Astrocyte of the hippocampus (primary cell): ENCODE measurements at places on chromosomes 12 and 14.

- DNase-seq = no peak
Observed at GRCh38 chr14:95231966-95232633, 74.8 kb upstream of the DICER1 start.

DNA sequence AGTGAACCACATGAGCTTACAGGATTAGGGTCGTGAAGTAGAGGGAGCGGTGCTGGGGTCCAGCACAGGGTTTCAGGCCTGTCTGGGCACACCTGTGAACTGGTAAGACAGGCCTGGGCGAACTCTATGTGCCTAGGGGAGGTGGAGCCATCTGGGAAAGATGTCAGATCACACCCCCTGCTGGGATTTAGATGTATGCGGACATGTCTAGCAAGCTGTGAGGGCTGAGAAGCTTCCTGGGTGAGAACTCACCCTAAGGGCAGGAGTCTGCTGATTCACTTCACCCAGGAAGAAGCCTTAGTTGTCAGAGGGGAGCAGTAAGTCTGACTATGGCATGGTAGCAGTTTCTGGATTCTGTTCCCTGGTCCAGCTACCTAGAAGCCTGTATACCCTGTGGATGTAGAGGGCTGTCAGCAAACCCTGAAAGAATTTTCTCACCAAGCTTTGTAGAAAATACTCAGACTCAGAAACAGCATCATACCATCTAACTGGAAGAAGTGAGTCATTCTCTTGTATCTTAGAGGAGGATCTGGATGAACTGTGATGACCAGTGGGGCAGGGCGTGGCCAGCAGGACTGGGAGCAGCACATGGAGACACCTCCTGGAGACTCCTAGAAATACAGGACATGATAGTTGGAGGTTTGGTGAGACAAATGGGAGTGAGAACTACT, 11.2 kb upstream of the PYGL start:
- DNase-seq = peak; percentile 84

DNA sequence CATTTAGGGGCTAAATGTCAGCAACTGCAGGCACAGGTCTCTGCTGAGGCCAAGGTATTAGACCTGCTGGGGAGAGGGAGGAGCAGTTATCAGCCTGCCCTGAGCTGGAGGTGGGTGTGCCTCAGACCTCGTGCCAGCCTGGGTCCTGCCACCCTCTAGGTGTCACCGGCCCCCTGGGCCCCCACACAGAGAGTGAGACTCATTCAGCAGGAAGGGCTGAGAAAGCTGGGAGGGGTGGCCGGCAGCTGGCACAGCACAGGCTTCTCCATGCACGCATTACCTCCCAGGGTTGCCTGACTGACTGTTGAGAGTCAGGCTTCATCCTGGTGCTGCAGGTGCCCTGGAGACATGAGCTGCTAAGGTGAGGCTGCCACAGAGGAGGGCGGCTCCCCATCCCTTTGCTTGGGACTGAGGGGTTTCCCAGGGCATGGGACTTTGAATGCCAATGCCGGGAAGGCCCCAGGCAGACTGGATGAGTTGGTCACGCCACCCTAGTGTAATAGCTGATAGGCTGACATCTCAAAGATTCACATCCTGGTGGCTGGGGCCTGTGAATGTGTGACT, 75.3 kb upstream of the C14orf180 start:
- DNase-seq = no peak

GRCh38 chr12:10214895-10215267, 2.2 kb downstream of the GABARAPL1 start:
- peak; percentile 23 for DNase-seq

DNA sequence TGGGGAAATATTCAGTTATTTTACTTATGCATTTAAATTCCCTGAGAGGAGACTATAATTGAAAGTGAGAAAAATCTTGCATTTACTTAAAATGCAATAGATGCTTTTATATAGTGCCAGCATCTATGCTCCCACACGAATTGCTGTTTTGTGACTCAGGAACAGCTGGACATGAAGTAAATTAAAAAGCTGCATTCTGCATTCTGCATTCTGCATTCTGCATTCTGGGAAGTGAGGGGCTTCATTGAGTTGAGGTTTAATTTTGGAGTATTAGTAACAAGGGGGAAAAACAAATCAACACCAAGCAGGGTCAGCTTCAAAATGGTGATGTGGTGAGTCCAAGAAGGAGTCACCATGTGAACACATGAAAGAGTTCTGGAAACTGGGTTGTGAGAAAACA, 101.2 kb downstream of the C12orf50 start:
- no peak for DNase-seq

DNA sequence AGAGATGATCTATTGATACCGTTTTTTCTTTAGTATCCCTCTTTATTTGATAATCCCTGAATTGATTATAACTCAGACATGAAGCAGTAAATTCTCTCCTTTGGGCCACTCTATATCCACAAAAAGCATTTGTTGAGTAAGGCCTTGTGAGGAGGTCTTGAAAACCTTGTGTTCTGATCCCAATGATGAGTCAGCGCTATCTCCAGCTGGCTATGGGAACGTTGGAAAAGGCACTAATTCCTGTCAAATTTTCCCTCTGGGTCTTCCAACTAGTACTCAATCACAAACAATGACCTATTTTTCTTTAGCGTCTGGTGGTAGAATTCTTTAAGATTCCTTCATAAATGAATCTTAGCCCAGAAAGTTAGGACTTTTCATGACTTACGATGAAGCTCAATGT, 168.4 kb upstream of the LRIG3 start:
- peak; percentile 34 for DNase-seq

- no peak for DNase-seq
Observed at GRCh38 chr12:49439042-49439441, 71.8 kb downstream of the SPATS2 start.

GRCh38 chr14:92624764-92625163, 111.2 kb downstream of the RIN3 start:
- DNase-seq = no peak

- no peak for DNase-seq
Observed at GRCh38 chr14:68520637-68521556, 272.0 kb downstream of the ZFP36L1 start.

- DNase-seq = no peak
Observed at GRCh38 chr12:114679942-114680341, 4.0 kb downstream of the TBX3 start.

DNA sequence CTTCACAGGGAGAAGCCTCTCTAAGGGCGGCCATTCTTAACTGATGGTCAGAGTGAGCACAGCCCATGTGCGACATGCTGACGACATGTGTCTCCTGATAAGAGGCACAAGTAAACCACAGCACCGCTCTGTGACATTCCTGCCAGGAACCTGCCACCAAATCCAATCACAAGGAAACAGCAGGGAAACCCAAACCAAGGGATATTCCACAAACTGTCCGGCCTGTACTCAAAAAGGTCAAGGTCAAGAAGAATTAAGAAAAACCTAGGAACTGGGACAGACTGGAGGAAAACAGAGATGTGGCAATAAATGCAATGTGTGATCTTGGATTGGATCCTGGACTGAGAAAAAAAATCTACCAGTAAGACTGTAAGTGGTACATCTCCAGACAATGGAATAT, 91.9 kb downstream of the SYNE3 start:
- DNase-seq = no peak

GRCh38 chr12:116425256-116426193, 133.7 kb upstream of the MAP1LC3B2 start:
- no peak for DNase-seq

DNA sequence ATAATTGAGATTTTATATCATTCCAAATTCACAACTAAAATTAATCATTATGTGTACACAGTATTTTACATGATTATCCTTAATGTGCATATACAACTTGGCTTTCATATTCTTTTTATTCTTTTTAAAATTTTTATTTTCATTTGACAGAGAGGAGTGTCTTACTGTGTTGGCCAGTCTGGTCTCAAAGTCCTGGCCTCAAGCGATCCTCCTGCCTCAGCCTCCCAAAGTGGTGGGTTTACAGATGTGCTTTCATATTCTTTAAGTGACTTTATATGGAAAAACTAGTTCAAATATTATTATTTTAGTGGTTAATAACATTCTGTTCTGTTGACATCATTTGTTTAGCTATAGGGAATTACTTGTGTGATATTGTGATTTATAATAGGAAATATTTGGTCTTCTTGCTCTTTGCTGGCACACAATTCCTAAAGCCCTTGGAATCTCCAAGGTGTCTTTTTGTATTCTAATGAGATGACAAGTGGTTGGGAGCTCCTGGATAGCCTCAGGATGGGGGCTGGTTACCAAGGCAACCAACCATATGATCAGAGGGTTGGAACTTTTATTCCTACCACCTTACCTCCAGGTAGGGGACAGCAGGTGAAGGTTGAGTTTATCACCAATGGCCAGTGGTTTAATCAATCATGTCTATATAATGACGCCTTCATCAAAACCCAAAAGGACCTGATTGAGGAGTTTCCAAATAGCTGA, 16.0 kb upstream of the ZNF410 start:
- no peak for DNase-seq

- peak; percentile 9 for DNase-seq
Observed at GRCh38 chr12:24081606-24082005, 132.1 kb upstream of the SOX5 start.

GRCh38 chr14:92259613-92260357, 63.2 kb upstream of the SLC24A4 start:
- DNase-seq = no peak

DNA sequence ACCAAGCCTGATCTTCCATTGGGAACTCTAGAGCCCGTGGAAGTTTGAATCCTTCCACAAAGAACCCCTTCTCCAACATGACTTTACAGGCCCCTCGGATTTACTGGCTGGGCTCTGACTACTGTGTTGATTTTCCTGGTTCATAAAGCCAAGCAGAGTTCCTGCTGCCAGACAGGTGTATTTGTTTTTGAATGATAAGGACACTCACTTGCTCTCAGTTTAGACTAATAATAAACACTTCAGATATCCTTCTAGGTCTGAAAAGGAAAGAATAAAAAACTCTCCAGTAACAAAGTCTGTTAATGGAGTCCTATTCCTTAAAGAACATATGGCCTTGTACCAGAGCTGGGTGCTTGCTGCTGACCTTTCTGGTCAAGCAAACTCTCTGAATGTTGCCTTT, 31.0 kb downstream of the SIX1 start:
- DNase-seq = no peak

DNA sequence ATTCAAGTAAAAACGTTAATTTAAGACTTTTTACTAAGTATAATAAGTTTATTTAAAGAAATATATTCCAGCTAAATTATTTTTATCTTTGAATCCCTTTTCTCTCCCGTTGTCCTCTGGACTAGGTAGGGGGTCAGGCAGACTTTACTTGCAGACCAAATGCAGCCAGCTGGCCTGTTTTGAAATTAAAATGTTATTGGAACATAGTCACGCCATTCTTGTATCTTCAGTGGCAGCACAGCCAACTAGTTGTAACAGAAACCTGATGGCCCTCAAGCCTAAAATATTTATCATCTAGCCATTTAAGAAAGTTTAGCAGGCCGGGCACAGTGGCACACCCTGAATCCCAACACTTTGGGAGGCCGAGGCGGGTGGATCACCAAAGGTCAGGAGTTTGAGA, 52.7 kb downstream of the BCAT1 start:
- DNase-seq = no peak

- DNase-seq = no peak
Observed at GRCh38 chr14:104966261-104966865, 11.8 kb downstream of the AHNAK2 start.

DNA sequence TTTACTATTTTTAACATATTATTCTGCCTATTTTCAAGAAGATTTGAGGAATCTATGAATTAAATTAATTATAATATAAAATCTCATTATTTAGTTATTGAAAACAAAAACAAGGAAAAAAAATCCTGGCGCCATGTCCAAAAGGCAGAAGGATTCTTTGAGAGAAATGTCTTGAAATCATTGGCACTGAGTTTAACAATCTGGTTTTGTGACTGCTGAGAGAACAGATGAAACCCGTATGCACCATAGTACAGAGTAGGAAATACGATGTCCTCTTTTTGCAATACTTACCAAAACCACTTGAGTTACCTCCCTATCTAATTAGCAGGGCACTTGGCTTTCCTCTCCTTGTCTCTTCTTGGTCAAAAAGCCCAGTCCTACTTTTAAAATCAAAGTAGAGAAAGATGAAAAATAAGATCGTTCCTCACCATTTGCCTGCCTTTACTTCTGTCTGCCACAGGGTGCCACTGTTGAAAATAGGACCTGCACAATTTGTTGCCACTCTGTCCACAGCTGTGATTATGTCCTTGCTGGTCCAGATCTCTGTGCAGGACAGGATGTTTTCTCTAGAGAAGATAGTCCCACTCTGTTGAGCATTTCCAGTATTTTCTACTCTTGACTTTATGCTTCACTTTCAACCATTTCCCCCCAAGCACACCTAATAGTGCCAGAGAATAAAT, 179.7 kb downstream of the PDZRN4 start:
- no peak for DNase-seq

GRCh38 chr12:188910-189621, 24.9 kb downstream of the SLC6A12 start:
- peak; percentile 84 for DNase-seq

GRCh38 chr12:108131657-108132126, 2.6 kb downstream of the WSCD2 start:
- DNase-seq = no peak

- no peak for DNase-seq
Observed at GRCh38 chr14:70896981-70897380, 10.3 kb upstream of the PCNX1 start.
